Aorta (tissue), 5 donors: ENCODE measurements at places on chromosomes 5 and 9. TPM values are rescaled to one million over a fixed set of nuclear protein-coding genes. Genes with fewer than 3 reads are reported as not detected.
A peak's percentile ranks its signal among the peaks of the same experiment; 100 is the strongest.

GRCh38 chr5:159787837-159788236 is 128.4 kb upstream of the ADRA1B start:
- H3K27me3 ChIP-seq = no peaks in the 10 kb centered on the region
- no peak overlapping the region for H3K4me3 ChIP-seq
- H3K4me1 ChIP-seq = peaks cover 4% of the 10 kb centered on the region
- H3K27ac ChIP-seq = peak overlapping the region; percentile 99

IFNA16 gene
- total RNA-seq = not detected

ACTBL2 gene
- total RNA-seq = not detected

SVEP1 gene
- 74.6 TPM for total RNA-seq

GRCh38 chr9:5920860-5921328 is 30.2 kb downstream of the MLANA start:
- H3K27ac ChIP-seq = no peak overlapping the region
- H3K4me3 ChIP-seq = no peak overlapping the region
- H3K27me3 ChIP-seq = no peaks in the 10 kb centered on the region
- no peaks in the 10 kb centered on the region for H3K4me1 ChIP-seq
- DNase-seq = no peak

GRCh38 chr9:89467278-89467625 is 30.7 kb downstream of the SEMA4D start:
- no peak overlapping the region for H3K27ac ChIP-seq
- no peak for DNase-seq
- no peak overlapping the region for H3K4me3 ChIP-seq
- no peaks in the 10 kb centered on the region for H3K36me3 ChIP-seq
- no peaks in the 10 kb centered on the region for H3K27me3 ChIP-seq
- H3K4me1 ChIP-seq = no peaks in the 10 kb centered on the region

DNA sequence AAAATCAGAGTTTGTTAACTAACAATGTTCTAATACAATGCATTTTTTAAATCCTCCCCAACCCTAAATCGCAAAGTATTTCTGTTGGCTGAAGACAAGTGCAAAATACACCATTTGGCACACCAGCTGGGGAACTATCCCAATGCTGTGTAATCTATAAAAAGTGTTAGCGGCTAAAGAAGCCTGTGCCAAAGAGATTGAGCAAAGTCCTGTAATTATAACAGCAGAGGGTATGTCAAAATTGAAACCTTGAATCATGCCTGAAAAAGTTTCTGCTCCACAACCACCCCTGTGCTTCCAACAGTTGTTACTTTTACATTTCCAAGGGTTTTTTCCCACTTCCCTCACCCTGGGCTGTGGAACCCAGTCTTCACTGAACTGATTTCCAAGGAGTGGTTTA is 83.1 kb upstream of the PLPP6 start:
- H3K4me1 ChIP-seq = no peaks in the 10 kb centered on the region
- no peak for DNase-seq
- no peaks in the 10 kb centered on the region for H3K27me3 ChIP-seq
- H3K36me3 ChIP-seq = peaks cover 3% of the 10 kb centered on the region

DNA sequence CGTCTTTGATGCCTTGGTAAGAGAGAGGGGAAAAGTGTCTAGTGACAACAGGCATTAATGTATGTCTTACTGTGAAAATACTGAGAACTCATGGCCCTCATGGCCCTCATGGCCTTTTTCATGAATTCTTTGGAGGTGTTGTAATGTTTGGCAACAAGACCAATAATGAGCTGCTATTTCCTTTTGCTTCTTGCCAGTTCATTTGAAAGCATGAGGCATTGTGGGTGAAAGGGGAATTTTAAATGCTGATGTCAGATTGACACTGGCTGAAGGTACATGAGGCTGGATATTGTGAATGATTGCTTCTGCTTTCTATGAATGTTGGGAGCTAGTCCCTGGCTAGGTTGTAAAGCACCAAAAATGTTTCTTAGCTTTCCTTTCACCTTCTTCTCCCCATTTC is 79.2 kb downstream of the DOCK2 start:
- no peak overlapping the region for H3K27ac ChIP-seq
- no peaks in the 10 kb centered on the region for H3K27me3 ChIP-seq
- H3K4me1 ChIP-seq = no peaks in the 10 kb centered on the region
- DNase-seq = no peak
- H3K4me3 ChIP-seq = no peak overlapping the region
- no peaks in the 10 kb centered on the region for H3K36me3 ChIP-seq

DNA sequence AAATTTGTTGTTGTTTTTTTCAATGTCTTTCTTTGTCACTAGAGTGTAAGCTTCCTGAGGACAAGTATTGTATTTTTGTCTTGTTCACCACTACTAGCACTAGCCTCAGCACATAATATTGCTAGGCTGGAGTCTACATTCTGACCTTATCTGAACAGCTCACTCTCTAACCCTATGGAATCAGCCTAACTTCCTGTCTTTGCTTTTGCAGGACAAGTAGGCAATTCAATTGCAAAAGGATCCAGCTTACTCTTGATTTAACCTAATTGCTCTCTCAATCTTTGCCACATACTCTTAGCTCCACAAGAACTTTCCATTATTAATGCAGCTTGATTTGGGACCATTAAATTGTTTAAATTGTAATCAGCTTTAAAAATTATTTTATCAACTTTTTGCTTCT is 308.5 kb downstream of the MAN2A1 start:
- H3K4me3 ChIP-seq = no peak overlapping the region
- no peaks in the 10 kb centered on the region for H3K27me3 ChIP-seq
- H3K36me3 ChIP-seq = no peaks in the 10 kb centered on the region
- peaks cover 9% of the 10 kb centered on the region for H3K4me1 ChIP-seq
- H3K27ac ChIP-seq = no peak overlapping the region

- H3K4me1 ChIP-seq = no peaks in the 10 kb centered on the region
- peak; percentile 64 for DNase-seq
- H3K36me3 ChIP-seq = peaks cover 8% of the 10 kb centered on the region
These were observed 6.3 kb downstream of the NHP2 start for GRCh38 chr5:178147406-178147805.

- no peak overlapping the region for H3K27ac ChIP-seq
- peak; percentile 73 for DNase-seq
These were observed 3.5 kb upstream of the EXOSC2 start for GRCh38 chr9:130689937-130690700.

PLAC8L1 gene
- total RNA-seq = 0.87 TPM

DNA sequence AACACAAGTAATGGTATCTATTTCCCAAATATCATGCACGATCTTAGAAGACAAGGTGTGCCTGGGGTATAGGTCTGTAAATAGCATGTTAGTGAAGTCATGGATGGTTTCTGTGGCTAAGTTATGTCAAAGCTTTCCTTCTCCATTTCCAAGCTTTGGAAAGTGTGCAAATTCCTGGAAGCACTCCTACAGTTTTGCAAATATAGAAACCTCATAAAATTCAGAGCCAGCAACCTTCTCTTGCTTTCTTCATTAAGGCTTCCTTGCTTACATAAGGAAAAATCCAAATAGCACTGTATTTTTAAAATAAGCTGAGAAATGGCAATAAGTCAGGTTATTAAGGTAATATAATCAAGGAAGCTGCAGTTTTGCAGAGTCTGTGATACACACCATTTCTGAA is 134.6 kb upstream of the DPYSL3 start:
- no peaks in the 10 kb centered on the region for H3K27me3 ChIP-seq
- H3K4me1 ChIP-seq = no peaks in the 10 kb centered on the region
- no peaks in the 10 kb centered on the region for H3K36me3 ChIP-seq
- H3K4me3 ChIP-seq = no peak overlapping the region
- no peak overlapping the region for H3K27ac ChIP-seq
- DNase-seq = no peak

PCDHGA5 gene
- 11.5 TPM for total RNA-seq

BRIX1 gene
- total RNA-seq = 14.9 TPM

- H3K27me3 ChIP-seq = no peaks in the 10 kb centered on the region
- H3K36me3 ChIP-seq = no peaks in the 10 kb centered on the region
- no peak overlapping the region for H3K27ac ChIP-seq
- H3K4me3 ChIP-seq = no peak overlapping the region
- DNase-seq = no peak
These were observed 44.5 kb upstream of the TMEM252 start for GRCh38 chr9:68585034-68585761.

DNA sequence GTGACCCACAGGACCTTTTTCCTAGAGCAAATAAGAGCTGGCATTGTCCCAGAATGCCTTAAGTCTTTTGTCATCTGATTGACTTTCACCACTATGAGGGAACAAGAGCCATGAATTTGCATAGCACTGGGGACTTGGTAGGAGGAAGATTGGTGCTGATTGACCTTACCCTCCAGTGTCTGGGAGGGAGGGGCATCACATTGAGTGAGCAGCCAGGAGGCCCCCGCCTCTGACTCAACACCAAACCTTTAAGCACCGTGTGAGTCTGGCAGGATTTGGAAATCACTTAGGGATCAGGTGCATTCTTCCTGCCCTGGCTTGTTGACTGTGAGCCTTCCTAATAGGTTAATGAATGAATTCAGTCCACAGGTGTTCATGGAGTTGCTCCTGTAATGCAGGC is 40.7 kb downstream of the WNK2 start:
- H3K27ac ChIP-seq = no peak overlapping the region
- no peaks in the 10 kb centered on the region for H3K36me3 ChIP-seq
- no peak for DNase-seq
- H3K27me3 ChIP-seq = no peaks in the 10 kb centered on the region
- H3K4me1 ChIP-seq = no peaks in the 10 kb centered on the region
- no peak overlapping the region for H3K4me3 ChIP-seq

RASEF gene
- total RNA-seq = 0.06 TPM

DNA sequence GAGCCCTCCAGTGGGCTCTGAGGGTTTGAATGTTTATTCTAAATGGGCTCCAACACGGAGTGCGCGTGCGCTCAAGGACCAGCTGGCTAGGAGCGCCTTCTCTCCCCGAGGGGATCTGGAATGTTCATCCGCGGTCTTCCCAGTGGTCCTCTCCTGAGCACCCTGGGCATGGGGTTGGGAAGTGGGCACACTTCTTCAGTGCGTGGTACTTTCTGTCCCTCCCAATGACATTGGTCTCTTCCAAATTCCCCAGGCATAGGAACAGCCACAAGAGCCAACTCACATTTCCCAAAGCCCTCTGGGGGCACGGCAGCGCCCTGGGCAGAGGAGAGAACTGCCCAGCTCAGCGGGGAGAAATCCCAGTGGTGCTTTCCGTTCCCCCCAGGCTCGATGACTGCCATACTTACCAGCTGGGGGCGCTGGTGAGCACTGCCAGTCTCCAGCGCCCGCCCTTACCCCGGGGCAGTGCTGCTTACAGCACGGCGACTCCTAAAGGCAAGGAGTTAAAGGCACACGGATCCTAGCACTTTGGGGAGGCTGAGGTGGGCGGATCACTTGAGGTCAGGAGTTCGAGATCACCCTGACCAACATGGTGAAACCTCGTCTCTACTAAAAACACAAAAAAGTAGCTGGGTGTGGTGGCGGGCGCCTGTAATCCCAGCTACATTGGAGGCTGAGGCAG is 29.9 kb upstream of the OBP2B start:
- H3K4me3 ChIP-seq = no peak overlapping the region
- H3K27ac ChIP-seq = no peak overlapping the region
- H3K4me1 ChIP-seq = no peaks in the 10 kb centered on the region
- DNase-seq = peak; percentile 85

DNA sequence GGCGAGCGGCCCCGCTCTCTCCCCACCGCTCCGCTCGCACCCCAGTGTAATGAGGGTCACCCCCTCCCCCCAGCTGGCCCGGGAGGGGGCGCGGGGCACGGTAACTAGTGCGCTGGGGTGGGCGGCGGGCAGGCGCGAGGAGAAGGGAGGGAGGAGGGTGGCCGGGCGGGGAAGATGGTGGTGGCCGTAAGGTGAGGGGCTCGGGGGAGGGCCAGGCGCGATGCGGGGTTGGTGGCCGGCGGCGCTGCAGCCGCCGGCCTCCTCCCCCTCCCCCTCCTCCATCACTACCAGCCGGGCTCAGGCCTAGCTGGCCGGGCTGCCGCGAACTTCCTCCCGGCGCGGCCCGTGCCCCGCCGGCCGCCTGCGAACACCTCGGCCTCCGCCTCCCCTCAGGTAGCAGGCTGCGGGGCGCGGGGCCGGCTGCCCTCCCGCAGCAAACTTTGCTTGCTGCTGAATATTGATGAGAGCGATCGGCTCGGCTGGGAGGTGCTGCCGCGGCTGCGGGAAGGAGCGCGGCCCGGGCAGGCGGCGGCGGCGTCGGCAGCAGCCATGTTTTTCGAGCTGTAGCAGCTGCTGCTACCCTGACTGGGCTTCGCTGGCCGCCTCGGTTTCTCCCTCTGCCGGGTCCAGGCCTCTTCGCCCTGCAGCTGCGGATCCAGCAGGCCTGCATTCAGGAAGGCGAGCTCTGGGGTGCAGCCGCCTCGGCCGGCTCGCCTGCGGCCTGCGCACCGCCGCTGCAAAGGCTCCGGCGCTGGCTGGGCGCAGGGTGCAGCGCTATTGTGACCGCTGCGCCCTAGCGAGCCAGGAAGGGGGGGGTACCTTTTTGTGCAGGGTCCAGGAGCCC is 502 bp downstream of the NSD1 start:
- no peaks in the 10 kb centered on the region for H3K4me1 ChIP-seq
- H3K27ac ChIP-seq = peak overlapping the region; percentile 77
- peak; percentile 85 for DNase-seq
- peaks cover 4% of the 10 kb centered on the region for H3K36me3 ChIP-seq
- H3K4me3 ChIP-seq = peak overlapping the region; percentile 89

DNA sequence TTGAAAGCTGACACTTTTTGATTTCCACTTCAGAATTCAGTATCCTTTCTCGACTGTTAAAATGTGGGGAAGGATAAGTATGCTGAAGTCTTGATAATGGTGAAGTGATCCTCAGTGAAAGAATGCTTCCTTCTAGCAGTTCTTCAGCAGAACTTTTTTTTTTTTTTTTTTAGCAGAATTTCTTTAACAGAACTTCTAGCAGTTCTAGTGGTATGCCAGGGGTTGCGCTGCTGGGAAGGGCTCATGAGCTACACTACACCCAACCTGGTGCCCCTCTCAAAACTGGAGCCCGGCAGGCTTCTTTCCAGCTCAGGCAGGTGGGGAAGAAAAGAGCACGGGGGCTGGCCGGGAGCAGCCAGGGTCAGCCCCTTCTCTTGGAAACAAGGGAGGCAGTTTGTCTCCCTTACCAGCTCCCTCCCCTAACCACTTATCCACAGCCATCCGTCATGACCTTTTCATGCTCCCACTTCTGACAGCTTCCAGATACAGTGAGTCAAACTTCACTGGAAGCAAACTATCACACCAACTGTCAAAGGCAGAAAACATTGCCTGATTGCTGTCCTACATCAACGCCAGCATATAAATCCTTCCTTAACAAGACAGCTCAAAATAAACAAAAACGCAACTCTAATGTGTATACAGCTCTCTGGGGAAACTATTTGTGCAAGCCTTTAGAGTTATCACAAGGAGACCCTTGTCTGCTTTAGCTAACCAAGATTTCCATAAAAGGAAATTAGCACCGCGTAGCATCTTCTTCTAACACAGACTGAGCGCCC is 211.5 kb downstream of the GAPVD1 start:
- no peaks in the 10 kb centered on the region for H3K4me1 ChIP-seq
- no peaks in the 10 kb centered on the region for H3K36me3 ChIP-seq
- H3K27me3 ChIP-seq = no peaks in the 10 kb centered on the region
- no peak for DNase-seq
- no peak overlapping the region for H3K27ac ChIP-seq
- H3K4me3 ChIP-seq = no peak overlapping the region

- DNase-seq = no peak
- H3K27me3 ChIP-seq = no peaks in the 10 kb centered on the region
- no peaks in the 10 kb centered on the region for H3K36me3 ChIP-seq
- no peak overlapping the region for H3K4me3 ChIP-seq
- H3K27ac ChIP-seq = no peak overlapping the region
- H3K4me1 ChIP-seq = no peaks in the 10 kb centered on the region
These were observed 285.3 kb upstream of the GRAMD2B start for GRCh38 chr5:126137891-126138280.

PITX1 gene
- total RNA-seq = not detected

GRCh38 chr9:137313956-137314560 is 12.0 kb upstream of the NRARP start:
- H3K4me3 ChIP-seq = no peak overlapping the region
- DNase-seq = no peak
